ENCODE measurements at places on chromosomes 11 and 22. TPM values are rescaled to one million over a fixed set of nuclear protein-coding genes. Genes with fewer than 3 reads are reported as not detected.

The PEX26 gene
- 24.7 TPM for total RNA-seq

The C11orf21 gene
- not detected for total RNA-seq

The LINC01488 gene
- total RNA-seq = not detected

The OR2AT4 gene
- total RNA-seq = not detected

The OTOG gene
- not detected for total RNA-seq

The MS4A1 gene
- not detected for total RNA-seq

The PATE2 gene
- total RNA-seq = 0.44 TPM

The PRRG4 gene
- 0.06 TPM for total RNA-seq

The TCN1 gene
- total RNA-seq = not detected

The CHRDL2 gene
- not detected for total RNA-seq

The OR51B5 gene
- not detected for total RNA-seq

The OR51I1 gene
- not detected for total RNA-seq

The PICALM gene
- total RNA-seq = 226 TPM

The GPR83 gene
- total RNA-seq = not detected

The MMP13 gene
- not detected for total RNA-seq

The MAJIN gene
- not detected for total RNA-seq

The OR5I1 gene
- total RNA-seq = not detected

The STX5 gene
- 41.2 TPM for total RNA-seq

The SOX6 gene
- total RNA-seq = 2.2 TPM

The TRIM48 gene
- total RNA-seq = not detected

The PATE1 gene
- total RNA-seq = not detected

The HTR3A gene
- not detected for total RNA-seq

The TMPRSS13 gene
- not detected for total RNA-seq

The UPK2 gene
- total RNA-seq = not detected

The MUC15 gene
- not detected for total RNA-seq

The SCN3B gene
- 1.1 TPM for total RNA-seq

The OR10A2 gene
- total RNA-seq = not detected

The HARBI1 gene
- total RNA-seq = 2.4 TPM

The TMA7B gene
- not detected for total RNA-seq

The APOL5 gene
- total RNA-seq = not detected

The KLHDC7B gene
- not detected for total RNA-seq

The YAP1 gene
- 102 TPM for total RNA-seq

The CRACR2B gene
- 1.1 TPM for total RNA-seq

The JAM3 gene
- 37.3 TPM for total RNA-seq

The SPDYC gene
- total RNA-seq = not detected

The PKP3 gene
- 3.5 TPM for total RNA-seq

The GTF2H1 gene
- total RNA-seq = 39.8 TPM

The GANAB gene
- total RNA-seq = 322 TPM

The OR5P2 gene
- not detected for total RNA-seq

The TEX12 gene
- 0.31 TPM for total RNA-seq

The PTPRCAP gene
- total RNA-seq = not detected

The ZBED5 gene
- total RNA-seq = 18.7 TPM

The MOB2 gene
- total RNA-seq = 11.1 TPM

The EMID1 gene
- total RNA-seq = 0.56 TPM

The SPI1 gene
- not detected for total RNA-seq

The DEPDC7 gene
- 1.4 TPM for total RNA-seq

The APOL3 gene
- total RNA-seq = 22.9 TPM

The DAGLA gene
- 1.6 TPM for total RNA-seq

The CRYBB3 gene
- total RNA-seq = not detected

The EHF gene
- not detected for total RNA-seq

The SLC36A4 gene
- total RNA-seq = 11.1 TPM

The CLTCL1 gene
- 2.9 TPM for total RNA-seq

The OR52A1 gene
- not detected for total RNA-seq

The TCN2 gene
- 9.6 TPM for total RNA-seq
